ENCODE measurements at places on chromosomes 4 and X.

- DNase-seq = no peak
Observed at GRCh38 chr4:185662030-185662778, 126.9 kb upstream of the PDLIM3 start.

DNA sequence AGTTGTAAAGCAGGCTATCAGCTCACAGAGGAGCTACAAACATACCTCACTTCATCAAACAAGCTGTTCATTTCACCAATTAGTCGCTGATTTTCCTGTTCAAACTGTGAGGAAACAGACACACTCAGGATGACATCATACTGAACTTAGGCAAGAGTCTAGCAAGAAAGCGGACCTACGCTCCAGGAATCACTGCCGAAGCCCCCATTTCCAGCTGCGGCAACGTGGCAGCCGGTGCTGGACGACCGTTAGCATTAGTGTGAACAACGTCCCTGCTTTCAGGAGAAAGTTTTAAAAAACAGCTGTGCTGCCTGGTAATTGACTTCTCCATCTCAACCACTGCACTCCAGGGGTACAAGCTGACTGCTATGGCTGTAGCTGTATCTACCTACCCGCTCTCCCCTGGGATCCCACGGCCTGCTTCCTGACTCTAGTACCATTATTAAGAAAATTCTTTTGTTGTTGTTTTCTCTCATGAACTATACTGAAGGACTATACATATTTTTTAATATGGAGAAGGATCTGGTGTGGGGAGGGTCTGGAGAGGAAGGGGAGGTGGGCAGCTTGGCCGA is 38.3 kb downstream of the NSG1 start:
- no peak for DNase-seq

GRCh38 chr4:2586502-2586901 is 50.1 kb downstream of the FAM193A start:
- no peak for DNase-seq

- no peak for DNase-seq
Observed at GRCh38 chr4:147682755-147683154, 1.2 kb downstream of the PRMT9 start.

DNA sequence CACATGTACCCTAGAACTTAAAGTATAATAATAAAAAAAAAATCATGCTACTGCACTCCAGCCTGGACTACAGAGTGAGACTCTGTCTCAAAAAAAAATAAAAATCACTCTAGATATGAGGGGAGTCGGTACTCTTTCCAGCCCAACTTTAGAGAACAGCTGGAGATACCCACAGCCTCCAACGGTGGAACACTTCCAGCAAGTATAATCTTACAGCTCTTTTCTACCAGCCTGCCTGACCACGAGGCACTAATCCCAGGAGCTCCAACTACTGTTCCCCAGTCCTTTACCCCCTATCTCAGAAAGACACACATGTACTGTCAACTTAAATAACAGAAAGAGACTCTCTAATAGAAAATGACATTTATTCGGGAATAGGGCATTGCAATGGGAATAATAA is 46.8 kb downstream of the STEEP1 start:
- no peak for DNase-seq

DNA sequence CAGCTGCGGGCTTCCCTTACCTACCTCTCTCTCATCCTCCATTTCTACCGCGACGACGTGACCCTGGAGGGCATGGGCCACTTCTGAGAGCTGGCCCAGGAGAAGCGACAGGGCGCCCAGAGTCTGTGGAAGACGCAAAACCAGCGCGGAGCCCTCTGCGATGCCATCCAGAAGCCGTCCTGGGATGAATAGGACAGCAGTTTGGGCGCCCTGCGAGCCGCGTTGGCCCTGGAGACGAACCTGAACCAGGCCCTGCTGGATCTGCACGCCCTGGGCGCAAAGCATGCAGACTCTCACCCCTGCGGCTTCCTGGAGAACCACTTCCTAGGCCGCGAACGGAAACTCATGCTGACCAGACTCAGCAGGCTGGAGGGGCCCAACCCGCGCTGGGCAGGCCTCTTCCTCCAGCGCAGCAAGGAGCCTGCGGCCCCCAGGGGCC is 52.7 kb upstream of the TMPRSS11F start:
- no peak for DNase-seq

DNA sequence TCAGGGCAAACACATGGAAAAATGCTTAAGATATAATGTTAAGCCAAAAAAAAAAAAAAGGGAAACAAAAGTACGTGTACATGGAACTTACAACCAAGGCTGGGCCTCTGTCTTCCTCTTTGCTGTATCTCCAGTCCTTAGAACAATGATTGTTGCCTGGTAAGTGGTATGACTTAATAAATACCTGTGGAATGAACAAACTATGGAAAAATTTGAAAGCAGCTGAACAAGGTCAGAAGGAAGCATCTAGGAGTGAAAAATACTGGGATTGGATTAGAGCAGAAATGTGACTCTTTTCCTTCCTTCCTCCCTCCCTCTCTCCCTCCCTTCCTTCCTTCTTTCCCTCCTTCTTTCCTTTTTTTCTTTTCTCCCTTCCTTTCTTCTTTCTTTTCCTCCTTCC is 54.2 kb upstream of the SMIM10 start:
- no peak for DNase-seq

- no peak for DNase-seq
Observed at GRCh38 chrX:133939655-133940302, 45.6 kb downstream of the GPC3 start.

DNA sequence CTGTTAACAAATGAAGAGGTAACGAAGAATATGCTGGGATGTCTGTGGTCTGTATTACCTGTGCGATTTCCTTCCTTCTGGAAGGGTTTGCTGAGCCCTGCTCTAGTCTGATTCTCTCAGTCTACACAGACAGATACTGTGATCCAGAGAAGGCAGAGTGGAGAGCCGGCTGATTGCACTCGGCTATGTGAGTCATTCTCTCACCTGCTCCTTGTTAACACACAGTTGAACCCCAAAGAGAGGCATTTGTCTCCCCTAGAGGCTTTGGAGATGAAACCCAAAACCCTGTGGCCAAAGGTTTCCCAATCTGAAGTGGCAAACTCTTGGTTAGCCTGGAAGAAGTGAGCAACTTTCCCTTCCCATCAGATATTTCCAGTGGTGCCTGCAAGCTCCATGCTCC is 78.1 kb upstream of the GPC4 start:
- no peak for DNase-seq

DNA sequence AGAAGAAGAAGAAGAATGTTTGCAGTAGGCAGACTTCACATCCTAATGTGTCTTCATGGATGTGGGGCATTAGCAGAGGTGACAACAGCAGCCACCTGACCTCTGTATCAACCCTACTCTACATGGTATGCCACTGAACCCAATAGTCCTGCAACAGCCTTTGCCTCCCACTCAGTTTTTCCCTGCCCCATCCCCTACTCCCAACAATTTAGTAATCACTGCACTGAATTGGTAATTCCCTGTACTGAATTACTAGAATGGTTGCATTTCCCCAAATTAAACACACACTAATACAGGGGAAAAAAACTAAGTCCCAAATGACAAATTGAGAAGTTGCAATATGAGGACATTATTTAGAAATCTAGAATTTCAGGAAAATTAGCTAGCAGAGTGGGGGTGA is 31.4 kb upstream of the FAM241A start:
- no peak for DNase-seq

DNA sequence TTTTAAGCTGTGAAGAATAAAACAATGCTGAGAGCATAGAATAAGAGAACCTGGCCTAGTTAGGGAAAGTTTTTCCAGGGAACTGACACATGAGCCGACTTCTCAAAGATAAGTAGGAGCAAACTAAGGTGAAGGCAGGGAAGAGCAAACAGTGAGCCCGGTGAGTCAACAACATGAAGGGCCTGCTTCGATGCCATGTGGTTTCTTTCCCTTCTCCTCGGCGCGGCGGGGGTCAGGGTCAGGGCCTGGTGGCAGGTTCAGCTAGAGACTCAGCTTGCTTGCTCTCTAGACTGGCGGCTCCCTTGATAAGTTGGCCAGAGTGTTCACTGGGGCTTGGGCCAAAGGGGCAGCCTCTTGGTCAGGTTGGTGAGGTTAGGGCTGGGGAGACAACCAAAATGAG is 81.1 kb downstream of the DLG3 start:
- no peak for DNase-seq

GRCh38 chrX:39532761-39533160 is 565.0 kb downstream of the BCOR start:
- no peak for DNase-seq

- no peak for DNase-seq
Observed at GRCh38 chr4:42482516-42483327, 85.4 kb downstream of the SHISA3 start.

GRCh38 chr4:7412554-7412912 is 22.2 kb downstream of the PSAPL1 start:
- DNase-seq = no peak

GRCh38 chr4:38161208-38162113 is 201.3 kb downstream of the PTTG2 start:
- DNase-seq = no peak

DNA sequence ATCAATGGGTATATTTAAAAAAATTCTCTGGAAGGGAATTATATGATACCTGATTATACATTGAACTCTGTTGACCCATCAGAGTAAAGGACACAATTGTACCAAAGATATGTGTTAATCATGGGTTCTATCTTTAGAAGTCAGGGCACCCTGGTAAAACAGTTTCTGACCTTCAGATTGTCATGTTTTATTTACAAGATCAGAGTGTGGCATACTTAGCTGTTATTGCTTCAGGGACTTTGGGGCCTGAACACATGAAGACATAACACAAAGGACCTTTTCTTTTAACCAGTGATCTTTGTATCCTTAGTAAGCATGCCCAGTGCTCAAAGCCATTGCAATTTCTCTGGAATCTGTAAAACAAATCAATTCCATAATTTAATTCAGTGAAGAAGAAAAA is 204.8 kb upstream of the RPS6KA3 start:
- no peak for DNase-seq

DNA sequence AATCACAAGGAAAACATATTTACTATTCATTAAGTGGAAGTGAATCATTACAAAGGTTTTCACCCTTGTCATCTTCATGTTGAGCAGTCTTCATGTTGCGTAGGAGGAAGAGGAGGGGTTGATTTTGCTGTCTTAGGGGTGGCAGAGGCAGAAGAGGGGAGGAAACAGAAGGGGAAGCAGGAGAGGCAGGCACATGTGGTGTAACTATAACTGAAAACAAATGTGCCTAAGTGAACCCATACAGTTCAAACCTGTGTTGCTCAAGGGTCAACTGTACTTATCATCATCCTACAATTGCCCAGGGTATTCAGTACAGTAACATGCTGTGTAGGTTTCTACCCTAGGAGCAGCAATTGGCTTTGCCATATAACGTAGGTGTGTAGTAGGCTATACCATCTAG is 47.2 kb downstream of the SYNPO2 start:
- DNase-seq = no peak

DNA sequence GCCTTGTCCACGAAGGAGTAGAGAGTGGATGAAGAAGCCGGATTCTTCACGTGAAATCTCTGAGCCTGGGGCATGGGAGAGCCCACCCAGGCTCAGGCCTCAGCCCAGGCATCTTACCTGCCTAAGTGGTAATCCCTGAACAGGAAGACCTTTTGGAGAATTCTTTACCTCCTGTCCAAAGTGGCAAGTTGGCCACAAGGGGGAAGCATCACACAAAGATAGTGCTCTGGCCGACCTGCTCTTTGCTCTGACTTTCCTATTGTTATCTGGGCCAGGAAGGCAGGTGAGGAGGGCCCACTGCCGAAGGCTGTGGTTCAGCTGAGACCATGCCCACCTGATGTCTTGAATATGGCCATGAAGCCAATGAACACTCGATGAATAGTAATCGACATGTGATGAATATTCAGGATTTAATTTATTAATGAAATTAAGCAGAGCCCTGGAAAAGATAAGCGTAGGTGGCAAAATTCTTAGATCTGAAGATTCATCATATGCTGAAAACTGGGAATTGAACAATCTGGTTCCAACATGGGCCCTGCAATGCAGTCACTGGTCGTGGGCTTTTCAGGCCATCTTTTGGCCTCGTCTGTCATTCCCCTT is 93.8 kb downstream of the PDGFRA start:
- DNase-seq = peak; percentile 40

- DNase-seq = no peak
Observed at GRCh38 chr4:82124365-82124764, 249.4 kb downstream of the HNRNPD start.

- DNase-seq = no peak
Observed at GRCh38 chr4:141797966-141798365, 161.6 kb downstream of the IL15 start.

DNA sequence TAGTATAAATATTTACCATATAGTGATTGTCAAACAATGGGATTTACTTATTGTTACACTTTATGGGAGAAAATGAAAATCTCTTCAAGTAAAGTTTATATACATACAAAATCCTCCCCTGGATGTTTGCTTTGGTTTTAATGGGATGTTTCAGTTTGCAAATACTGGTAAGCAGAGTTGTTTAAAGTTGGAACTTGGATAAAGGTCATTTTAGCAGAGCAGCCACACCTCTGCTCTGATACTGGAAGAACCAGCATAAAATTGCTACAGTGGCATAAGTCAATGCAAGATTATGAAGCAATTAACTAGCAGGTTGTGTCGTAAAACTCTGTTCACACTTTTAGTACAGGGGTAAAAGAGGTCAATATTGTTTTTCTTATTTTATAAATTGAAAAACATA is 101.2 kb downstream of the TRAPPC11 start:
- no peak for DNase-seq

- no peak for DNase-seq
Observed at GRCh38 chr4:124686279-124686678, 26.3 kb downstream of the ANKRD50 start.

- DNase-seq = no peak
Observed at GRCh38 chr4:147772056-147772455, 40.2 kb downstream of the ARHGAP10 start.

GRCh38 chr4:170137927-170138326 is 48.2 kb upstream of the AADAT start:
- DNase-seq = no peak

GRCh38 chr4:176272799-176273198 is 3.8 kb upstream of the ASB5 start:
- no peak for DNase-seq

- no peak for DNase-seq
Observed at GRCh38 chrX:100905620-100906019, 23.1 kb downstream of the XKRX start.

DNA sequence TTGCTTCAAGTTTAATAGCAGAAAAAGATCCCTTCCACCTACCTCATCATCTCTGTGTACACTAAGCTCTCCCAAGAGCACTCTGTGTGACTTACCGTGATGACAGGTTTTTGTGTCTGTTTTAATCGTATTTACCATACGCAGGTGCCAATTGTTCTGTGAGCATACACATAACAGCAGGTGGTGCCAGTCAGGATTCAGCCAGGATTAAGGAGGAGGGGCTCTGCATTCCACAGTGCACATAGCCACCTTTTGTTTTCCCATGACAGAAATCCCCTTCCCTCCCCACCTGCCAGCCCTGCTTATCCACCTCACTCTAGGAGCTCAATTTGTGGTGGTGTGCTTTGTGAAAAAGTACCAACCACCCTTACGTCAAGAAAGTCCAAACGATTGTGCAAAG is 14.8 kb downstream of the ANK2 start:
- no peak for DNase-seq

- DNase-seq = no peak
Observed at GRCh38 chr4:96786306-96786705, 946.4 kb downstream of the PDHA2 start.

GRCh38 chr4:151117371-151117962 is 18.0 kb downstream of the RPS3A start:
- DNase-seq = peak; percentile 61
